ENCODE measurements at places on chromosomes 12 and 14.

DNA sequence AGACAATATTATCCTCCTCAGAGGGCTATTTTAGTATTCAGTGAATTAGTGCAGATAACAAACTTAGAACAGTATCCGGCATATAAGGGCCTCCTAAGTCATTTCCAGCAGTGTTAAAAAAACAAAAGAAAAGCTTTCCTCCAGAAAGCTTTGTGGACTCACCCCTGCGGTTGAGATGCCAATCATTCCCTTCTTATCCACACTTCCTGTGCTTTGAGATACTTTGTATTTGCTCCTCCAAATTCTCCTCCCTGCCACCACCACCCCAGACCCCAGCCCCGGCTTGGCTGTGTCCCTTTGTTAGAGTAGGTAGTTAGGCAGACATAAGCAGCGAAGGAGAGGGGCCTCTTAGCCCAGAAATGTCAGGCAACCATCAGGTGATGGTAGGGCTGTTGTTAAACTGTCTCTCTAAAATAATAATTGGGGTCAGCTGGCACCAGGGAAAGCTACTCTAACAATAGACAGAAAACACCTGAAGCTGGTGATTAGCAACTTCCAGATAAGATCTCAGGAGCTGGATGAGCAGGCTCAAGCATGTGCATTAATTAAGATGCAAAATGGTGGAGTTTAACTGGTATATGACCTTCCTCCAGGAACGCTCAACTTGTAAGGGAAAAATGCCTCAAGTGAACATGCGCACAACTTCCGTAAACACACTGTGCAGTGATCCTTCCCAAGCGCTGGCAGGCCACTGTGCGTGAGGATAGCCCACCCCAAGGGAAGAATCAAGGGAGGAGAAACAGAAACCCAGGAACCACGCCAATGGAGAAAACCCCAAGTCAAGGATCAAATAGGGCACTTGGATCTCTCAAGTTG is 152.1 kb upstream of the EEA1 start:
- DNase-seq = no peak

GRCh38 chr14:89324501-89325298 is 92.3 kb downstream of the FOXN3 start:
- DNase-seq = no peak

DNA sequence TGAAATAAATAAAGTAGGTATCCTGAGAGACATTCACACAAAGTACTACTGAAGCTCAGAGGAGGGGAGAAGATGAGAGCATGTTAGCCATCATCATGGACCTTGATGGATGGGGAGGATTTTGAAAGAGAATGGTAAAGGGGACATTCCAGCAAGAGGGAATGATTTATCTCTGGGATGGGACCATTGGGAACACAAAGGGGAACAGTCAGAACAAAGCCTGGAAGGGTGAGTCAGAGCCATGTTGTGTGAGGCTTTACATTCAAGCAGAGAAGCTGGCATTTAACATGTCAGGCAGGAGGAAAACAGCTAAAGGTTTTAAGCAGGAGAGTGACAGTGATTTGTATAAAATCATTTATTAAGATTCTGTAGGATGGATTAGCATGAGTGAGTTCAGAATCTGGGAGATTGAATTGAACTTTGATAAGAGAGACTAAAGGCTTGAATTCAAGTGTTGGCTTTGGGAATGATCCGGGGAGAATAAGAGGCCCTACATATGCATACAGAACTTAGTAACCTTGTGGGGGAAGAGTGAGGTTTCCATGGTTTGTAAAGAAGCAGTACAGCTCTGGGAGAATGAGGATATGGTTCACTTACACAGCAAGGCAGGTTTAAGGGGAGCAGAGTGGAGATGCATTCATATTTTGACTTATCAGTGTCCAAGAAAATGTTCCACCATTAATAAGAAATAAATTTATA is 174.4 kb downstream of the SYT10 start:
- no peak for DNase-seq

- no peak for DNase-seq
Observed at GRCh38 chr12:88579601-88580050, 645 bp downstream of the KITLG start.

GRCh38 chr14:24802236-24802635 is 168.2 kb upstream of the GZMB start:
- DNase-seq = no peak

DNA sequence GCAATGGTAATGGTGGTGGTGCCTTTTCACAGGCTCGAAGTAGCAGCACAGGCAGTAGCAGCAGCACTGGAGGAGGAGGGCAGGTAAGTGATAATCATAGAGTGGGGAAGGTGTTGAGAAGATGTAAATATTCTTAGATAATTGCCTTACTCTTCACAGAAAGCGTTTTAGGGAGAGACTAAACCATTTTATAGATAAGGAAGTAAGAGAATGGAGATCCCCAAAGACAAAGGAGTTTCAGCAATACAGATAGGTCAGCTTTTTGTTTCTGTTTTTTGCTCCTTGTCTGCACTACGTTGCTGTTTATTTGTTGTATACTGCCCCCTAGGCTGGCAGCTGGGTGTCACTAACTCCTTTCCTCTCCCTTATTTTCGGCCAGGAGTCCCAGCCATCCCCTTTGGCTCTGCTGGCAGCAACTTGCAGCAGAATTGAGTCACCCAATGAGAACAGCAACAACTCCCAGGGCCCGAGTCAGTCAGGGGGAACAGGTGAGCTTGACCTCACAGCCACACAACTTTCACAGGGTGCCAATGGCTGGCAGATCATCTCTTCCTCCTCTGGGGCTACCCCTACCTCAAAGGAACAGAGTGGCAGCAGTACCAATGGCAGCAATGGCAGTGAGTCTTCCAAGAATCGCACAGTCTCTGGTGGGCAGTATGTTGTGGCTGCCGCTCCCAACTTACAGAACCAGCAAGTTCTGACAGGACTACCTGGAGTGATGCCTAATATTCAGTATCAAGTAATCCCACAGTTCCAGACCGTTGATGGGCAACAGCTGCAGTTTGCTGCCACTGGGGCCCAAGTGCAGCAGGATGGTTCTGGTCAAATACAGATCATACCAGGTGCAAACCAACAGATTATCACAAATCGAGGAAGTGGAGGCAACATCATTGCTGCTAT is 2.0 kb downstream of the SP1 start:
- DNase-seq = peak; percentile 6

DNA sequence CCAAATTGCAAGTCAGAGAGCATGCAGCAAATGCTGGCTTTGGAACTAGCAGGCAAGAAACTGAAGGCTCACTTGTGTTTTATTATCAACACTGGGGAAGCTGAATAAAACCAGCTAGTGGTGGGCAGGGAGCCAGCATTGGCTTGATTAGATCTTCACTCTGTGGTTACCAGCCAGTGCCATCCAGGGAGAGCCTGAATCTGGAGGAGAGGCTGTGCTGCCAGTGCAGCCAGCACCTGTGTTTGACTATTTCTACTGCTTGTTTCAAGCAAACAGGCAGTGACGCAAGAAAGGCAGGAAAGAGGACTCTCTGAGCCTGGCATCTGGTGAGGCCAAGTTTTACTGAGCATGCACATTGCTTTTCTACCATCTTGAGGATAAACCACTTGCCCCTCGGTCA is 247.0 kb downstream of the PHLDA1 start:
- DNase-seq = no peak

- no peak for DNase-seq
Observed at GRCh38 chr14:104872469-104873341, 7.6 kb downstream of the CEP170B start.

DNA sequence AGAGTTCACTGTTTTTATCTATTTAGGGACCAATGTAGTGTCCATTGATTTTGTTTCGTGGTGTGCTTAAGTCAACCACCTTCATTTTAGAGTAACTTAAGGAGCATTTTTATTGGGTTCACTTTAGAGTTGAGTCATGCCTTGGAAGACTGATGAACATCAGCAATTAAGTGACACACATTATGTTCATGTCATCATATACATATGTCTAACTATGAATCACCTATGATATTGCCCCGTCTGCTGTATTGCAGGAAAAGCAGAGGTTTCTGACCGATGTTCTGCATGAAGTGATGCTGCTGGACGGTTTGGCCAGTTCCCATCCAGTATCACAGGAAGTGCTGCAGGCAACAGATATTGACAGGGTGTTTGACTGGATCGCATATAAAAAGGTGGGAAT is 227.1 kb downstream of the TRHDE start:
- DNase-seq = no peak

DNA sequence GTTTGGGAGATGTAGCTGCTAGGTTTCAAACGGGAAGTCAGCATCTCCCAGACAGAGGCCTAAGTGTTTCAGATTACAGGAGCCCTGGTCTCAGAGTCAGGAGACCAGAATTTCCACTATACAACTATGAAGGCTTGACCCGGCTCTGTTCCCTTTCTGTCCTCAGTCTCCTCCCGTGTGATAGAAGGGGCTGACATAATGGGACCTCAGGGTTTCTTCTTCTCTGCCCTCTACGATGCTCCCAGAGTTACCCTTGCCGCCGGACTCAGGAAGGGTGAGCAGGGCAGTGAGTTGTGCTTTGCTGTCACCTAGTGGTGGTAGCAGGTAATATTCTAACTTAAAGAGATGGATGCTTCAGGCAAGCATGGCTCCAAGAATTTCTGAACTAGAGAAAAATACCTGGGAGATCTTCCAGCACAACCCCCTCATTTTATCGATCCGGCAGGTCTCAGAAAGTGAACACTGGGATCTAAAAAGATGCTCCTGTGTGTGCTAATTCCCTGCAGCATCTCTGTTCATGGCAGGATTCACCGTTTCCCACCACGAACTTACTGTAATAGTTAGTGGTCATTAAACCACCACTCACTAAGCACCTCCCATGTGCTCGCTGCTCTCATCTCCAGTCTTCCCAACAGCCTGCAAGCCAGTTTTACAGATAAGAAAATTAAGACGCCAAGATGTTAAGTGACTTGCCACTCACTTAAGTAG is 84.4 kb downstream of the VWF start:
- DNase-seq = peak; percentile 38

DNA sequence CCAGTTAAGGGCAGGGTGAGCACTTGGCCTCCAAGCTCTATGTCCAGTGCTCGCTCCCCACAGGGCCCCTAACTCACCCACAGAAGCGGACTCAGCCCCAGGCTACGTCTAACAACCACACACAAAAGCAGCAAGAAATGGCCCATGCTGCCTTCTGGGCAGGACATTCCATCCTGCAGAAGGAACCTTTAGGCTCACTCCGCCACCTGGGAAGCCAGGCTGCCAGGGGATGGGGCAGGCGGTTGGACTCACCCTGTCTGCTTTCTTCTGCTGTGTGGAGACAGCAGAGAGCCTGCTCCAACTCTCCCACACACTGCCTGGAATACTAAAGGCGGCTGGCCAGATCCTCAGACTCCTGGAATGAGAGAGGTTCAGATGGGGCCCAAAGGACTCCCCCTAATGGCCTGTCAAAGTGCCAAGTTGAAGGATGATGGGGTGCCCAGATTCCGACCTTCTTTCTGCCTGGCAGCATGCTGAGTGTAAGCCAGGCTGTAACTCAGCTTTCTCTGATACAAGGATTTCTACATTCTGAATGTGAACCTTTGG is 27.7 kb upstream of the BLTP3B start:
- no peak for DNase-seq

All from NCI-H1436 (cell line).